Natural killer cell (primary cell): ENCODE measurements at places on chromosomes 4 and X.

DNA sequence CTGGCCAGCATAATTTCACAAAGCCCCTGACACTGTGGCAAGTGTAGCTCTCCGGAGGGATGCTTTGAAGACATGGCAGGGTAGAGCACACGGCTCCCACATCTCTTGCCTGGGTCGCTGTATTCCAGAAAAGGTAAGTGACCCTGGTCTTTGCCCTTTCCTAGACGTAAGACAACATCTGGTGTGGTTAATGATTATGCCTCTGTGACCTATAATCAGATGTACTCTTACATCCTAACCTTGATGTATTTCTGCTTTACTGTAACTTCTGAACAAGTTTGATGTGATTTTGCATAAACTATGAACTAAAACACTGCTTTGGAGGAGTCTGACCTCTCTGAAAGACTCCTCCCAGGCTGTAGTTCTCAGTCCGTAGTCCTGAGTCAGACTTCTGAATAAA is 59.1 kb upstream of the ACSL1 start:
- DNase-seq: no peak

DNA sequence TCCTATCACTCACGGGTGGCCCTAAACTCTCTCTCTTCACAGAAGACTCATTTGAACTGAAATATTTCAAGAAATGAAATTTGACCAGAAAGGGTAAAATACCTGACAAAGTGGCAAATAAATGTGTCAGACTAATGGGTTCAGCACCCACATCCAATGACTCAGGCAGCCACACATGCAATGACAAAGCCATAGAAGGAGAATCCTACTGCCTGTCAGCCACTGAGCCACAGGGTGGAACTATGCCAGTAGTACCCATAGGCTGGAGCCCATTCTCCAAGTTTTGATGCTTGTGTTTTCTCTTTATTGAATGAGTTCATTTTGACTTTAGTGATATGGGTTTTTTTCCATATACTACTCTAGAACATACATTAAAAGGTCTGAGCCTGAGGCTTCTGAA is 179.0 kb downstream of the BEND2 start:
- no peak for DNase-seq

DNA sequence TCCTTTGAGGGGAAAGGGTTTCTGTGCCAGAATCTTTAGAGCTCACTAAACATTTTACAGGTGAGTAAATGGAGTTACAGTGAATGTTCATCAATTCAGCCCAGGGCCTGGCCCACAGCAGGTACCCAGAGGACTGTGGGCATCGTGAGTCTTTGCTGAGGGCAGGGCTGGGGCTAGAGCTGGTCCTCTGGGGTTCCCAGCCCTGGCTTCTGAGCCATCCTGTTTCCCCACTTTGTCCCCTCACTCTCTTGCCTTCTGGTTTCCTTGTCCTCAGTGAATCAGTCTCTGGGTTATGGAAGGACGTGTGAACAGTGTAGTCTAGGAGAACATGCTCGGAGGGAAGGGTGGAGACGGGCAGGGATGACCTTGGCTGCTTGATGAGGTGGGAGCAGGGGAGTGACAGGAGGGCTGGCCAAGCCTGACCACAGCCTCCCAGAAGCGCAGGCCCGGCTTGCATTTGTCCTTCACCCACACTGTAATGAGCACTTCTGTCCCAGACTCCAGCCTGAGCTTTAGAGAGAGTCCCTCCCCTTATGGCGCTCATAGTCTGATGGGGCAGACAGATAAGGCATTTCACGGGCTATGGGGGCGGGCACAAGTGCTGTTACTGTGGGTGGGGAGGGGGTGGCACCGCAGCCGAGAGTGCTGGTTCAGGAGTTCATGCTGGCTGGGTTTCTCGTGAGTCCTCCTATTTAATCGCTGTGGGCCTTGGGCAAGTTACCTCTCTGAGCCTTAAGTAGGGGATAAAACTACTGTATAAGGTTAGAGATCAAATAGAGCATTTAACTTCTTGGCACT is 17.3 kb downstream of the TBC1D14 start:
- no peak for DNase-seq

DNA sequence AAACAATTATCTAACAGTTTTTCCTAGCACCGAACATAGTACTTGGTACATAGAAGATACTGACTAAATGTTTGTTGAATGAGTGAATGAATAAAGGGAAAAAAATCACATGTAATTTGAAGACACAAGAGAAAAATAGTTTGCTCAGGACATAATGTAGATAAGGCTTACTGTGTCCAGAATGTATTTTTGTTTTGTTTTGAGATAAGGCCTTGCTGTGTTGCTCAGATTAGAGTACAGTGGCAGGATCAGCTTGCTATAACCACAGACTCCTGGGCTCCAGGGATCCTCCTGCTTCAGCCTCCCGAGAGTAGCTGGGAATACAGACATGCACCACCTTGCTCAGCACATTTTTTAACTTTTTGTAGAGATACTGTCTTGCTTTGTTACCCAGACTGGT is 6.5 kb downstream of the FAM199X start:
- DNase-seq: no peak

DNA sequence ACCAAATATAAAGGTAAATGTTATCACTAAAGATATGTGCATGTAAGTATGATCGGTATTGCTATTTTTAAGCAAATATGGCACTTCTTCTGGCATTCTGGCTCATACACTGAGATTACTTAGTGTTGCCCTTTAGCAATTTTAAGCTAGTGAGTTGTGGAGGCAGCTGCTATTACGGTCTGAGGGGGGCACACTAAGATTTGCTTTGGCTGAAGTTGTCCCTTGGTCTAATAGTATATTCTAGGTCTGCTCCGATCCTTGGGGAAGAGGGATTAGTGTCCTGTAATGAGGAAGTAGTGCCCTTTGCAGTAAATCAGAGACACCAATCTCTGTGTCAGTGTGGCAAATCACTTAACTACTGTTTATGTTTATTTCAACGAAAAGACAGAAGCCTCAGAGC is 196.5 kb upstream of the FTHL17 start:
- no peak for DNase-seq

DNA sequence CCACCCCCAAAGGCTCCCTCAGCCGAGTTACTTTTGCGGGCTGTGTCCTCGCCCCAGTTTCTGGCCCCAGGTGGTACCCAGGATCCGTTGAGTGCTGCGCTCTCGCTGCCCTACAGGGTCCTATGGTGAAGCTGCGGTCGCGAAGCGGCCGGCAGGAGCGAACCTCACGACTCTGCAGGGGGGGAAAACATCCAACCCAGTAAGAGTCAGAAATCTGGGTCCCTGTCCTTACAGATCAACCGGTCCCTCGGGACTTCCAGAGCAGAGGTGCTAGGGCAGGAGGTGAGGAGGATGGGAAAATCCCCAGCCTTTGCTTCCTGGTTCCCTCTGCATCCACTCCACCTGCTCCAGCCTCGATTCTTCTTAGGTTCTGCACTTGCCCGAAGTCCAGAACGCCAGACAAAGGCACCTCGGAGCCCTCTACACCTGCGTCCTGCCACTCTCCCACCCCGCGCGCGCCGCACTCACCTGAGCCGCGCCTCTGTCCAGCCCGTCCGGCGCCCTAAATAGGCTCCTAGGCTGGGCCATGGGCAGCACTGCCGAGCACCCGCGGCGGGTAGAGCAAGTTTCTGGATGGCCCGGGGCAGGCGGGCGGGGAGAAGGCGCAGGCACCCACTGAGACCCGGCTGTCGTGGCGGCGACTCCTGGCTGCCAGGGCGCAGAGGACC is at the start of gene HS3ST1:
Gene HS3ST1 (minus strand): TSS at position 664 of the 668 bp plus-strand sequence. CDS start 28,889 bp downstream, outside the sequence.
- DNase-seq: no peak

GRCh38 chr4:137474711-137475301 is 57.5 kb downstream of the PCDH18 start:
- no peak for DNase-seq

DNA sequence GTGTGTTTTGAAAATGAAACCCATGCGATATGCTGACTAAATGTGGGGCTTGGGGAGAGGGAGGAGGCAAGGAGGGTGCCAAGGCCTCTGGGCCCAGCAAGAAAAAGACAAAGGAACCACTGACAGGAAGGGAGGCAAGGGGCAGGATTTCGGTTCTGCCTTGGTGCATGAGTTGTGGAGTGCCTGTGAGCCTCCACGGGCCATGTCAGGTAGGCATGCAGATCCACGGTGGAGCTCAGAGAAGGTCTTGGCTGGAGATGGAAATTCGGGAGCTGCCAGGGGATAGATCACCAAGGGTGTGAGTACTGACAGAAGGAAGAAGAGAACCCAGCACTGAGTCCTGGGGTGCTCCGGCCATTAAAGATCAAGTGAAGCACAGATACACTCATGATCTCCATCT is 4.1 kb downstream of the EVC2 start:
- no peak for DNase-seq

DNA sequence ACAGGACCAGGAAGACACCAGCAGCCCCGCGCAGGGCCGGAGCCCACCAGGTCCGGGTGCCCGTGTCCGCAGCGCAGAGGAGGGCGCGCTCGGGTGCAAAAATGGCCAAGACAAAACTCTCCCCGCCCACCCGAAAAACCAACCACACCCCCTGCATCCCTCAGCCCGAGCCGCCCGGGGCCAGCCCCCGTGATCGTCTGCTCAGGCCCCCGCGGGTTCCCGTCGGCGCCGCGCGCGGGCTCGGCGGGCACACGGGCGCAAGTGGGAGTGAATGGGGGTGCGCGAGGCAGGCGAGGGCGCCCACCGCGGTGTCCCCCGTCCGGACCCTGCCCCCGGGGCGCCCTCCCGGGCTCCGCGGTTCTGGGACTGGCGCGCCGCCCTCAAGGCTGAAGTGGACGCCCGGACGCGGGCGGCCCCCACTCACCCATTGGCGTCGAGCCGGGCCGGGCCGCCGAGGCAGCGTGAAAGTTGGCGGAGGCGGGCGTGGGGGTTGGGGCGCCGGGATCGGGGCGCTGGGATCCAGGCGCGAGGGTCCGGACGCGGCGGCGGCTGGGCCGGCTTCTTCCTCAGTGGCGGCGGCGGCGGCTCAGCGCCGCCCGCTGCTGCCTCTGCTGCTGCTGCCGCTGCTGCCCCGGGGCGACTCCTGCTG is 393 bp downstream of the SH3KBP1 start:
- DNase-seq: peak; percentile 49

DNA sequence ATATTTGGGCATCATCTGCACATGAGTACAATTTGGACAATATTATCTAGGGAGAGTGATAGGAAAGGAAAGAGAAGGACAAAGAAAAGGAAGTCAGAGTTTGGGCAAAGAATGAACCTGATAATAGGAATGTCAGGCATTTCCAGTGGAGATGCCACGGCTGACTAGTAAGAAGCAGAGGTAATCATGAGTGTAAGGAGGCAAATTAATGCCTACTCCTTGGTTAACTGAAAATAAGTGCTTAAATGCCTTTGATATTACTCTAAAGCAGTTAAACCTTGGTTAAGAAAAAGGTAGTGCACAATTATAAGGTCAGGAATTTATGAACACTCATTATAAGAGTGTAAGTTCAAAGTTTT is 99.2 kb upstream of the DDIT4L start:
- no peak for DNase-seq

GRCh38 chr4:168923526-168924194 is 86.4 kb downstream of the CBR4 start:
- no peak for DNase-seq

- no peak for DNase-seq
Observed at GRCh38 chrX:107804427-107804826, 21.2 kb upstream of the MID2 start.

DNA sequence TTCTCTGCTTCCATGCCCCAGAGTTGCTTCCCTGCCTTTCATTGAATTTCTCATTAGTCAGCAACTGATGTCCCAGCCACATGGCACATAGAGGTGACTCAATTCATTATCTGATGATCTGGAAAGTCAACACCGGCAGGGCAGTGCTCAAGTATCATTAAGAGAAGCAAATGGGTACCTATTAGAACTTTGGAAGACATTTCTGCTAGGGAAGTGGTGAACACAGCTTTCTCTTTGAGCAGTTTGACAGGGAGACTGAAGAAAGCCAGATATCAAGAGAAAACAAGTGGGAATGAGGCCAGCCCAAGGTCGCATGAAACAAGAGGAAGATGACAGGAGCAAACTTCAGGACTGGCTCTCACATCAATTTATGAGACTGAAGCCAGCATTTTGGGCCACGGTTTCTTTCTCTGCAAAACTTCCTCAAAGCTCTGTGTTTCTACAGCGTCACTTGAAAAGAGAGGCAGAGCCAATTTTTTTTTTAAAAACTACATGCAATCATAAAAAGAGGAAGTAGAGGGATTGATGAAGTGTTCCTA is 108.3 kb upstream of the RPS6KA3 start:
- no peak for DNase-seq

- DNase-seq: no peak
Observed at GRCh38 chr4:167885071-167885470, 207.3 kb upstream of the ANXA10 start.

DNA sequence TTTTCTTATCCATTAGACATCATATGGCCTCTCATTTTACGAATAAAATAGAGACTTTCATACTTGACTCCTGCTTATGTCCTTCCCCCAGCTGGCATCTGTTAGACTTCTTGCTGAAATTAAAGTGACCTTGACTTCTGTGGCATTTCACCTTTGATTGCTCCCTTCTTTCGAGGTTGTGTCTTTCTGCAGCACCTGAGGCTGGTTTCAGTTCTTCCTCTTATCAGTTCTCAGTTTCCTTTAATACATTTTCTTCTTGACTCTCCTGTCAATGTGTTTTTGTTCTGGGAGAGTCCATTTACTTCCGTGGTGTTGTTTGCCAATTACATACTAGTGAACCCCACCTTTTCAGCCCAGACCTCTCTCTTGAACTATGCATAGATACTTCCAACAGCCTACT is 81.6 kb downstream of the RBPJ start:
- DNase-seq: no peak

DNA sequence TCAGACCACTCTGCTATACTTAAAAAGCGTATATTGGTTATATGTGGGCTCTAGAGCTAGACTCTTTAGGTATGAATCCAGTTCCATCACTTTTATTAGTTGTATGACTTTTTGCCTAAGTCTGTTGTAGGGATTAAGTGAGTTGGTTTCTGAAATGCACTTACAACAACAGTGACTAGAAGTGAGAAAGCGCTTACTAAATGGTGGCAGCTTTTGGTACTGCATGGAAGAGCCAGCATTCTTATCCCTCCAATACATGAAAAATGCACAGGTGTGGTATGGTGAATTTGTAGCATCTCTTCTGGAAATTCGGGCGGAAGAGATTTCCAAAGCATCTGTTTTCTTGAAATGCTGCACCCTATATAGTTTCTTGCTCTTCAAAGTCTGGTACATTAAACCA is 117.1 kb downstream of the SPANXA1 start:
- DNase-seq: no peak
